ENCODE measurements at places on chromosomes 1 and 21. TPM values are rescaled to one million over a fixed set of nuclear protein-coding genes. Genes with fewer than 3 reads are reported as not detected.

Gene NID1
- total RNA-seq: 90.0 TPM

Gene KRTAP13-1
- total RNA-seq: not detected

Gene FNDC5
- total RNA-seq: 50.9 TPM

Gene CCDC181
- not detected for total RNA-seq

Gene NVL
- total RNA-seq: 17.9 TPM

DNA sequence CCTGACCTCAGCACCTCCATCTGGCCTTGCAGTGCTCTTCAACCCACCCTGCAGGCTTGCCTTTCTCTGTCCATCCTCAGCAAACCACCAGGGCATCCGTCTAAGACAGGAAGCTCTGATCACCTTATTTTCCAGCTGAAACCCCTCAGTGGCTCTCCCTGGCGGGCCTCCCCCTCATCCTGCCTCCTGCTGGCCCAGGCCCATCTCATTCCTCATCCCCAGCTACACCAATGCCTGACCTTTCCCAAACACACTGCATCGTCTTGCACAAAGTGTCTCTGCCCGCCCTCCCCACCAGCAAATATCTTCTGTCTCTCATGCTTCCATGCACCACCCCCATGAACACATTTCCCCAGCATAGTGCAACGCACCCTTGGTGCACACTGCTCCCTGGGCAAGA lies 205.0 kb downstream of the TOMM20 start:
- H3K27me3 ChIP-seq: no peaks in the 10 kb centered on the region
- H3K4me3 ChIP-seq: no peak overlapping the region
- no peaks in the 10 kb centered on the region for H3K36me3 ChIP-seq
- H3K27ac ChIP-seq: no peak overlapping the region
- DNase-seq: peak; percentile 41

DNA sequence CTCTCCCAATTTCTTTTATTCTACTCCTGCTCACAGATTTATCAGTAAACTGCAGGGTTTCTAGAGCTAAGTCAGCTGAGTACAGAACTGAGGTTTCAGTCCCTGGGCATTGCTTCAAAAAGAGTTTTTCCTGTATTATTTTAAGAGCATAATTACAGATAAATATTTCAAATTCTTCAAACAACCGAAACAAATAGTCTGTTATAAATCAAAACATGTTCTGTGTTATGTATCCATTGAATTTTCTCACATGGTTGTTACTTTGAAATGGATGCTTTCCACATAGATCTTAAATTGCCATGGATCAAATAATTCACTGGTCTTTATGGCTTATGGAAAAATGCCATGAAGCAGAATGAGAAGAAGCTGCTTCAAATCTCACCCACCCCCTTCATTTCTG lies 64.5 kb downstream of the LRRC8C start:
- H3K27me3 ChIP-seq: no peaks in the 10 kb centered on the region
- H3K27ac ChIP-seq: no peak overlapping the region
- peaks cover 10% of the 10 kb centered on the region for H3K4me1 ChIP-seq
- DNase-seq: no peak
- H3K4me3 ChIP-seq: no peak overlapping the region

GRCh38 chr1:116556289-116557006 lies 14.4 kb downstream of the CD58 start:
- DNase-seq: no peak
- H3K27me3 ChIP-seq: no peaks in the 10 kb centered on the region
- H3K27ac ChIP-seq: no peak overlapping the region
- no peaks in the 10 kb centered on the region for H3K36me3 ChIP-seq

DNA sequence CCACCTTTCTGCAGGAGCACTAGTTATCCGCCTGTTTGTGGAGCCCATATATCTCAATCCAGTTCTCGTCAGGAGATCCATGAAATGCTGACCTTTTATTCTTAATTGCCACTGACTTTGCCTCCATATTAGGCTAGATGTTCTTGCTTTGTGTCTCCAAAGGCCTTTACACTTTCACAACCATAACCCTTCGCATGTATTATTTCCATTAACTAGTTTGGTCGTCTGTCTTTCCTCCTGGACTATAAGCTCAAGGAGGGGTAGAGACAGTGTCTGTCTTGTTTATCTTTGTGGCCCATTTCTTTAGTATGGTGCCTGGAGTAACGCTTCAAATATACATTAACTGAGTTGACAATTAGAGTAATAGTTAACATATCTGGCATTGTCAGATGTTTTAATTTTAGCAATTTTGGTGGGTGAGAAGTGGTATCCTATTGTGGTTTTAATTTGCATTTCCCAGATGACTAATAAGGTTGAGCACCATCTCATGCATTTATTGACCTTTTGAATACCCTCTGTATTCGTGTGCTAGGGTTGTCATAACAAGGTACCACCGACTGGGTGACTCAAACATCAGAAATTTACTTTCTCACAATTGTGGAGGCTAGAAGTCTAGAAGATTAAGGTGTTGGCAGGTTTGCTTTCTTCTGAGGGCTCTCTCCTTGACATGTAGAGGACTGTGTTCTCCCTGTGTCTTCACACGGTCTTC lies 21.7 kb upstream of the IL12RB2 start:
- H3K36me3 ChIP-seq: no peaks in the 10 kb centered on the region
- no peaks in the 10 kb centered on the region for H3K4me1 ChIP-seq
- H3K27ac ChIP-seq: no peak overlapping the region
- H3K4me3 ChIP-seq: no peak overlapping the region
- no peak for DNase-seq
- H3K27me3 ChIP-seq: no peaks in the 10 kb centered on the region

- H3K36me3 ChIP-seq: no peaks in the 10 kb centered on the region
- H3K27ac ChIP-seq: no peak overlapping the region
- DNase-seq: no peak
- no peaks in the 10 kb centered on the region for H3K4me1 ChIP-seq
- H3K4me3 ChIP-seq: no peak overlapping the region
These were observed 526.2 kb downstream of the MRPL39 start for GRCh38 chr21:25081096-25081495.

DNA sequence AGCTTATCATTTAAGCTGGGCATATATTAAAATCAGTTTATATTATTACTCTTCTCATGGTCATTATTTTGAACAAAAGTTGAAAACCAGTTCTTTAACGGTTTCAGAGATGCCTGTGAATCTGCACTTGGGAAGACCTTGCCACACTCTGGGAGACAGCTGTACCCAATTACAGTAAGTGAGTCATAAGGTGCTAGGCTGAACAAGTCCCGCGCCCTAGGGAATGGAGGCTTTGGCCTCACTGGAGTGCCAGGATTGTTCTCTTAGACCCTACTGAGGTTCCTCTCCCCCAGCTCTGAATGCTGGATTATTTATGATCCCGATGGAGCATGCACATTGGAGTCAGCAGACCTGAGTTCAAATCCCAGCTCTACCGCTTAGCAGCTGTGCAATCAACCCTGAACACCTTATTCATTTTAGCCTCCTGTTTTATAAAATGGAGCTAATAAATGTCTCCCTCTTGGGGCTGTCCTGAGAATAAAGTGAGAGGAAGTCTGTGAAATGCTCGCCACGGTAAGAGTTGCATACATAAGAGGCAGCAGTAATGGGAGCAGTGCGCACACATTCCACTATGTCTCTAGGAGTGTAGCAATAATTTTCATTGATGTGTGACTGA lies 266.2 kb downstream of the FOXD2 start:
- no peak for DNase-seq
- no peaks in the 10 kb centered on the region for H3K36me3 ChIP-seq
- no peak overlapping the region for H3K4me3 ChIP-seq
- H3K4me1 ChIP-seq: no peaks in the 10 kb centered on the region
- peaks cover 7% of the 10 kb centered on the region for H3K27me3 ChIP-seq

GRCh38 chr1:44660176-44660575 lies 14.1 kb downstream of the TMEM53 start:
- H3K4me1 ChIP-seq: peaks cover 16% of the 10 kb centered on the region
- no peak overlapping the region for H3K4me3 ChIP-seq
- no peaks in the 10 kb centered on the region for H3K36me3 ChIP-seq
- no peaks in the 10 kb centered on the region for H3K27me3 ChIP-seq

GRCh38 chr1:19785660-19786059 lies 14.1 kb downstream of the TMCO4 start:
- H3K36me3 ChIP-seq: no peaks in the 10 kb centered on the region
- no peak overlapping the region for H3K4me3 ChIP-seq

DNA sequence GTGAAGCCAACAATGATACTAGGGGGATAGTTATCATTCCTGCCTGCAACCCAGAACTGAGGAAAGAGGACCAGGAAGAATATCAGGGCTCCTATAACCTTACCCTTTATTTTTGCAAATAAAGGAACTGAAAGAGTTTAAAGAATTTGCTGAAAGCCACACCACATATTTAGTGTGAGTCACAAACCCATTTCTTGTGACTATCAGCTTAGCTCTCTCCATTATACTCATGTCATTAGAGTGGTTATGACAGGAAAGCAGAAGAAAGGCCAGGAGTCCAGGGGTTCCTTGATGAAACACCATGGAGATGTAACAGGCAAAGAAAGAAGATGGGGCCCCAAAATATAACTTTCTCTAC lies 141.1 kb upstream of the SAMSN1 start:
- no peak overlapping the region for H3K4me3 ChIP-seq
- no peaks in the 10 kb centered on the region for H3K4me1 ChIP-seq
- peak; percentile 4 for DNase-seq

GRCh38 chr1:97999320-97999719 lies 78.5 kb upstream of the DPYD start:
- H3K36me3 ChIP-seq: no peaks in the 10 kb centered on the region
- no peak overlapping the region for H3K27ac ChIP-seq
- H3K4me3 ChIP-seq: no peak overlapping the region
- no peaks in the 10 kb centered on the region for H3K27me3 ChIP-seq

- H3K36me3 ChIP-seq: no peaks in the 10 kb centered on the region
- DNase-seq: no peak
- no peaks in the 10 kb centered on the region for H3K4me1 ChIP-seq
These were observed 333.8 kb downstream of the KIF26B start for GRCh38 chr1:245488346-245489129.

GRCh38 chr1:18398791-18399530 lies 81.8 kb upstream of the KLHDC7A start:
- H3K4me3 ChIP-seq: no peak overlapping the region
- no peaks in the 10 kb centered on the region for H3K36me3 ChIP-seq
- H3K27me3 ChIP-seq: no peaks in the 10 kb centered on the region
- no peaks in the 10 kb centered on the region for H3K4me1 ChIP-seq
- DNase-seq: no peak

All from adrenal gland (tissue), 19 donors.